ENCODE measurements at places on chromosomes 2 and 18. TPM values are rescaled to one million over a fixed set of nuclear protein-coding genes. Genes with fewer than 3 reads are reported as not detected.

Gene ESPNL
- total RNA-seq = 1.1 TPM

Gene FBXO41
- 16.4 TPM for total RNA-seq

Gene ELOA2
- total RNA-seq = not detected

Gene TUBA4B
- total RNA-seq = not detected

Gene PIEZO2
- not detected for total RNA-seq

Gene TWIST2
- 5.0 TPM for total RNA-seq

Gene HOXD12
- total RNA-seq = not detected

Gene ZBTB7C
- total RNA-seq = not detected

Gene CYS1
- 0.43 TPM for total RNA-seq

Gene MAP3K19
- total RNA-seq = not detected

Gene ZDBF2
- 19.6 TPM for total RNA-seq

GRCh38 chr2:69381337-69381737, 5.7 kb downstream of the GFPT1 start:
- peak; percentile 74 for DNase-seq

DNA sequence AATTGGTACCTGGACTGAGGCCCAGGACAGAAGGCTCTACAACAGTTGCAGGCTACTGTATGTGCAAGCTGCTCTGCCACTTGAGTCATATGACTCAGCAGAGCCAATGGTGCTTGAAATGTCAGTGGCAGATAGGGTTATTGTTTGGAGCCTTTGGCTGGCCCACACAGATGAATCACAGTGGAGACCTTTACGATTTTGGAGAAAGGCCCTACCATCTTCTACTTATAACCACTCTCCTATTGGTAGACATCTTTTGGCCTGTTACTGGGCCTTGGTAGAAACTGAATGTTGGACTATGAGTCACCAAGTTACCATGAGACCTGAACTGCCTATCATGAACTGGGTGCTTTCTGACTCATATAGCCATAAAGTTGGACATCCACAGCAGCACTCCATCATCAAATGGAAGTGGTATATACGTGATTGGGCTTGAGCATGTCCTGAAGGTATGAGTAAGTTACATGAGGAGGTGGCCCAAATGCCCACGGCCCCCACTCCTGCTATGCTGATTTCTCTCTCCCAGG, 88.9 kb upstream of the NRXN1 start:
- no peak for DNase-seq

DNA sequence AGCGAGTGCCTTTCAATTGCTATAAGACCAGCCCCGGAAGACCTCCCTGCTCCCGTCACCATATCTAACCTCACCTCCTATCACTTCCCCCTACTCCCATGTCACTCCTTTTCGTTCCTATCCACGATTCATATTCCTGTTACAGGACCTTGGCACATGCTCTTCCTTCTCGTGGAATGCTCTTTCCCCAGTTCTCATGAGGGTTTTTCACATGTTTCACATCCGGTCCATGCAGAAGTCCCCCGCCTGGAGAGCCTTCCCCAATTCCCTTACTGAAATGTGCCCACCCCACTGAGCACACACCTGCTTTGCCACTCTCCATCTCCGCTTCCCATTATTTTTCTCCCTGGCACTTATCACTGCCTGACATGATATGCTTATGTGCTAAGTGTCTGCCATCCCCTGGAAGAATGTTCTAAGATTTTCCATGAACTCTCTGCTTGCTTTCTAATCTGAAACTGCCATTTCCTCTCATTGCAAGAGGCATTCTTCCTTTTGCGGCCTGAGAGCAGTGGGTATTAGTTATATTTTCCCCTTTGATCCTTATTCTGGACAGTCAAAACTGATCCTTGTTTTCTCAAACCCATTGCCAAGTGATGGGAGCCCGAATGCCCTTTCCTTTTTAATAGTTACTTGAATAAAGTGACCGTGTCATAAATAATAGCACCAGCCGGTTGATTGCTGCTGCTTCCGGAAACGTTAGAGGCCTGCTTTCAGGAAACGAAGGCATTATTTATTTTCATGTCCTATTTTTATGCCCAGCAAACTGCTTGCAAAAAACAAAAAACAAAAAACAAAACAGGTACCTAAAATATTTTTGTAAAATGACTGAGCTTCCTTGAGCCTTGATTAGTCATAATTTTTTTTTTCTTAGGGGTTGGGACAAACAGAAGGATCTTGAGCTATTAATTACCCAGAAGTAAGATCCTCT, 127.9 kb downstream of the ZNF532 start:
- no peak for DNase-seq

- no peak for DNase-seq
These were observed 32.0 kb upstream of the TMEM18 start for GRCh38 chr2:709138-709765.

DNA sequence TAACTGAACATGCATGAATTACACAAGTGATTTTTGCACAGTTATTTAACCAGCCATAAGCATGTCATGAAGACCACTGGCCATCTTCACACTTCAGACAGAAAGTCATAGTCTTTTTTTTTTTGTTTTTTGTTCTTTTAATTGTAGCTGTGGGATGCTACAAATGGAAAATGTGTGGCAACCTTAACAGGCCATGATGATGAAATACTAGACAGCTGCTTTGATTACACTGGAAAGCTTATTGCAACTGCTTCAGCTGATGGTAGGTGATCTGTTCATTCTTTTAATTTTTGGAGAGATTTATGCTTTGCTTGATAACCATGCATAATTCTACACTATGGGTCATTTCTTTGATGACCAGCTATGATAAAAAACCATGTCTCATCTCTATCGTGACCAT, 35.6 kb downstream of the DAW1 start:
- no peak for DNase-seq

DNA sequence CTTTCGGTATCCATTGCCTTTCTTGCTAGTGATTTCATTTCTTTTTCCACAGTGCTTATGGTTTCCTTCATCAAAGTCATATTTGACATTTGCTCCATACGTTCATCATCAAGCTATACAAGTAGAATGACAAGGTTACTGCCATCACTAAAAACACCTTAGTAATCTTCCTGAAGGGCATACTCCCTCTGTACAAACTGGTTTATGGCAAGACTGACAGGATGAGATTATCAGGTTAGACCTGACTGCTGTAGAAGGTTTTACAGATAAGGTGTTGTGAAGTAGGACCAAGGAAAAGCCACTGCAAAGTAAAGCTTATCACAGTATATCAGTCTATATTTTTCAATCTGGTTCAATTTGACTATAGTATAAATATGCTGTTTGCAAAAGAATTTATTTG, 37.5 kb upstream of the C2orf15 start:
- no peak for DNase-seq

- DNase-seq = no peak
These were observed 28.3 kb downstream of the CREB1 start for GRCh38 chr2:207558079-207558491.

GRCh38 chr2:38697116-38697840, 31.4 kb downstream of the GALM start:
- no peak for DNase-seq

- DNase-seq = no peak
These were observed 63.8 kb downstream of the ACTR2 start for GRCh38 chr2:65291216-65292105.

DNA sequence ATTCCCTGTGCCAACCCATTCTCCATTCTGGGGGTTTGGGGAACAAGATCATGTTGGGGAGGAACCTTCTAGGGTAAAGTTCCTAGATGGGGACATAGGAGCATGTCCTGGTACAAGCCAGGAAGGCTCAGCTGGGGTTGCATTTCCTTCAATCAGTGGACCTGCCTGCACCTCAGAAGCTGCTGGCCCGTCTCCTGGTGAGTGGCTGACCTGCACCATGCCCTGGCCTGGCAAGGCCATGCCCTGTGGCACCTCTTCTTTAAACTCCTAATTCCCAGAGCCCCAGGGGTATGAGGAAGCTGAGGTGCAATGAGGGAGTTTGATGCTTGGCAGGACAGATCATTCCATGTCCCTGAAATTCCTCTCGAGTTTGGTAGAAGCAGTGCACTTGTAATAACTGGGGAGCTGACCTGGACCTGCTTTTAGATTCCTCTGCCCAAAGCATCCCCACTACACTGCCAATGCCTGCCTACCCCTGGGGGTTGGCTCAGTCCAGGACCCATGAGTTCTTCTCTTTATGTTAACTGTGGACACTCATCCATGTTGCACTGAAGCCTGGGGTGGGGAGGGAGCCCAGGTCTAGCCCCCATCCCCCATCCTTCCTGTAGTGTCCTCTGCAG, 25.3 kb downstream of the MROH2A start:
- DNase-seq = no peak

DNA sequence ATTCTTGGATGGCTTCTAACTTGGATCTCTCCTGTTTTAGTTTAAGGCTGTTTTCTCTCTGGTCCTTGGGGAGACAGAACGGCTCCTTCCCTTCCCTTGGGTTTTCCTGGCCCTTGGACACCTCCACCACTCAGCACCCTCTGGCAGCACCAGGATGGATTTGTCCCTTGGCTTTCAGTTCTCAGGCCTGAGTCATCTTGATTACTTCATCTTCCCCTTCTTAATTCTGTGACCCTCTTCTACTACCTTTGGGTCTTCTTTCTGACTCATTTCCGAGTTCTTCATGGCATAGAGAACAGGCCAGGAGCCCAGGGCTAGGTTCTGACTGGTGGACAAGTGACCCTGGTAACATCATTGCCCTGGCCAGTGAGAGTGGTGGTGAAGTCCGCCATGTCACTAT, 14.9 kb downstream of the IGFBP2 start:
- no peak for DNase-seq

DNA sequence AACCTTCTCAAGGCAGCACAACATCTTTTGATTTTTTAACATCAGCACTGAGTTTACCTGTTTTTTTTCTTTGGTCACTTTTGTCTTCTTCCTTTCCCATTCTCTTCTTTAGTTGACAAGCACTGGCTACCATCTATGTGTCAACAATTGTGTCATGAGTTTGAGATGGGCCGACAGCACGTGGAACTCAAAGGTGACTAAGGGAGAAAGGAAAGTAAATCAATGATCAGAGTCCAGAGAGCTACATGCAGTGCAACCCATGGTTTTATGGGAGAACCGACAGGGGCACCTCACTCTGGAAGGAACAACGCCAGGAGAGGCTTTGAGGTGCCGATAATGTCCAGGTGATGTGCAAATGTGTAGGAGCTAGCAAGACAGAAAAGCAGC, 755.5 kb downstream of the RNF144A start:
- DNase-seq = no peak

- DNase-seq = no peak
These were observed 14.1 kb downstream of the LIMS1 start for GRCh38 chr2:108548208-108549003.

DNA sequence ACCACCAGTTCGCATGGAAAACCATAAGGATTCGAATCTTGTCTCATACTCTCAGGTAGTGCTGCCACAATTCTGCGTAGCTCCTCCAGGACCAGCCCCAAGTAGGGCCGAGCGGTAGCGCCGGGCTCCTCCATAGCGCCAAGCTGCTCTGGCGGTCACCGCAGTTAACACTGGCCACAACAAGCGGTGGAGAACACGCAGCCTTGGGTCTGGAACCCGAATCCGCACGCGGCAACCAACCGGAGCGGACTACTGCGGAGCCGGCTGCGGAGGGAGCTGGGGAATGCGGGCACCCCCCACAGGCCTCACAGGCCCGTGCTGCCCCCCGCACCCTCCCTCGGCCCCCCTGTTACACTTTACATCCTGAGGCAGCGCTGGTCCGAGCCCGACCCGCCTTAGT, 531.5 kb downstream of the STK39 start:
- no peak for DNase-seq

DNA sequence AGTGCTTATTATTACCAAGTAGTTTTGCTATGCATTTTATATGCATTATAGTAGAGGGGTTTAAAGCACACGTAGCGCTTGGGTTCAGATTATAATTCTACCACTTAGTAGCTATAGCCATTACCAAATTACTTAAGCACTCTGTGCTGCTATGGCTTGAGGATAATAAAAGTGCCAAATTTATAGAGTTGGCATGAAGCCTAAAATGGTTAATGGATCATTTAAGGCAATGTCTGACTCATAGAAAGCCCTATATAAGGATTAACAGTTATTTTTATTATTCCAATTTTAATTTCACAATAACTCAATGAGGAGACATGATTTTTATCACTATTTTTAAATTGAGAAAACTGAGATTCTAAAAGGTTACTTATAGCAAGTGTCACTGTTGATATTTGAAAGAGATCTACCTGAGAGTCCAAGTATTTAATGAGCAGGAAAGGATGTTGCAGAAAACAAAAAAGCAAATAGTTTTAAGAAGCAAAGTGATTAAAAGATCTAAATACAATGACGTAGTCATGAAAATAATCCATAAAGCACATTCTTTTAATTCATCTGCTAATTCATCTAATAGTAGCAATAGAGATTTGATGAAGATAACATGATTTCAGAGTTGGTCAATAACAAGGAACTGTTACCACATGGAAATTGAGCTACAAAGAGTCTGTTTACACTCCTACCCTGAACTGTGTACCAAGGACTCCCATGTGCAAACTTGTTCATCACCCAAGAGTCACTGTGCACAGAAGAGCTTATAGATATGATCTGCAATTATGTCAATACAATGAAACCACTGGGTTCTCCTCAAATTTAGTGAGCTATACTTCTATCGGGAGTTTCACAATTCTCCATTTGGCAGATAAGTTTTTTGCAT, 78.8 kb upstream of the DTNA start:
- DNase-seq = no peak

- DNase-seq = no peak
These were observed 40.9 kb downstream of the RBBP8 start for GRCh38 chr18:22974001-22974400.

GRCh38 chr2:7927691-7928090, 754.2 kb upstream of the ID2 start:
- DNase-seq = no peak

GRCh38 chr18:63253428-63254372, 65.9 kb downstream of the BCL2 start:
- DNase-seq = no peak

DNA sequence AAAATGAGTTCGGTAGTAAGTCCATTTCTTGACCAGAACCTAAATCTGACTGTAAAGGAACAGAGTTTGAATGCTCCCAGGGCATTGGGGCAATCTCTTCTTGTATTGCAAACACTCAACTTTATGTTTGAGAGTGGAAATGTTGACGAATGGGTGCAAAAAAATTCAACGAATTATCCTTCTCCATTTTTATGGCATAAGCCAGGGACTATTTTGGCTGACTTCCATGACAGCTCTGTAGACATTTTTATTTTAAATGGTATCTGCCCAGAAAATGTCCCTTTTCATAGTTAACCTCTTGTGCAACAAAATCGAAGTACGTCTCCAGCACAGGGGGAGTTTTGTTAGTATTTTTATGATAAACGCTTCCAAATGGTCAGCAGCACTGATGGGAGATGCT, 3.7 kb downstream of the MLPH start:
- no peak for DNase-seq

DNA sequence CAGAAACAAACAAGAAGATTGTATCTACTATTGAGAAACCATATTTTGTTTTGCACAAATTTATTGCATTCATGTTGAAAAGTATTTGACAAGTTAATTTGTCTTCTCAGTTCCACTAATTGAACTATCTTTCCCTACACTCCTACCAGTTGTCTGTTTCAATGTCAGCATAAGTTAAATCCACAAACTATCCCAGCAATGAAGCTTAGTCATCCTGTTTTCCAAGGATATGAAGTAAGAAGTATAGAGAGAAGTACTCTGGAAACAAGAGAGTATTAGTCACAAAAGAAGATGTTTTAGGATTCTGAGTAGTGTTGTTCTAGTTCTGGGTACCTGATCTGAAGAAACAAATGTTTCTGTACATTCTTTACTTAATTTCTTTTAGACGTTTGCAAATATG, 261.6 kb upstream of the ZNF804A start:
- no peak for DNase-seq

GRCh38 chr2:30239308-30239985, 8.1 kb downstream of the LBH start:
- DNase-seq = peak; percentile 40

GRCh38 chr18:33870059-33870458, 292.0 kb downstream of the ASXL3 start:
- DNase-seq = no peak

Measured in PC-9 (cell line).